ENCODE measurements at places on chromosomes 4 and X.

- no peak for DNase-seq
Measured at GRCh38 chr4:122458625-122459024, 2.1 kb upstream of the IL2 start.

- no peak for DNase-seq
Measured at GRCh38 chrX:24391843-24392242, 31.4 kb downstream of the SUPT20HL1 start.

GRCh38 chrX:106454991-106455390 lies 156.8 kb upstream of the RADX start:
- DNase-seq: no peak

DNA sequence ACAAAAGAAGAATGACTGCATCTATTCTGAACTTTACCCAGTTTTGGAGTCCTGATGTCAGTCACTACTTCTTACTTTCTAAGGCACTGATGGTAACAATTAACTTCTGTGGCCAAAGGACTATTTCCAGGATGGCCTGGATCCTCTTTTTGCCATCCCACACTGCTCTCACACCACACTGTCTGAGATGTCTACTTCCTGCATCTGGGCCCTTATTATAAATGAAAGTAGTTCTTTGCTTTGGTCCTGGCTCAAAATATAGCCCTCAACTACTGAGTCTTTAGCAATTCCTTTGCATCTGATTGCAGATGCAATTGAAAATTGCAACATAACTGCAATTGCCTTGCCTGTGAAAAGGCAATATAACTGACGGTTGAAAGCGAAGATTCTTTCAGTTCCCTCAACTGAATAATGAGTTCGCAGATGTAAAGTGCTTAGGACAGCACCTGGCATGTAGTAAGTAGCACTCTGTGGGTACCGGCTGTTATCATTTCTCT lies 44.2 kb downstream of the COQ2 start:
- no peak for DNase-seq

- DNase-seq: no peak
Measured at GRCh38 chr4:110207233-110207632, 8.8 kb upstream of the ELOVL6 start.

DNA sequence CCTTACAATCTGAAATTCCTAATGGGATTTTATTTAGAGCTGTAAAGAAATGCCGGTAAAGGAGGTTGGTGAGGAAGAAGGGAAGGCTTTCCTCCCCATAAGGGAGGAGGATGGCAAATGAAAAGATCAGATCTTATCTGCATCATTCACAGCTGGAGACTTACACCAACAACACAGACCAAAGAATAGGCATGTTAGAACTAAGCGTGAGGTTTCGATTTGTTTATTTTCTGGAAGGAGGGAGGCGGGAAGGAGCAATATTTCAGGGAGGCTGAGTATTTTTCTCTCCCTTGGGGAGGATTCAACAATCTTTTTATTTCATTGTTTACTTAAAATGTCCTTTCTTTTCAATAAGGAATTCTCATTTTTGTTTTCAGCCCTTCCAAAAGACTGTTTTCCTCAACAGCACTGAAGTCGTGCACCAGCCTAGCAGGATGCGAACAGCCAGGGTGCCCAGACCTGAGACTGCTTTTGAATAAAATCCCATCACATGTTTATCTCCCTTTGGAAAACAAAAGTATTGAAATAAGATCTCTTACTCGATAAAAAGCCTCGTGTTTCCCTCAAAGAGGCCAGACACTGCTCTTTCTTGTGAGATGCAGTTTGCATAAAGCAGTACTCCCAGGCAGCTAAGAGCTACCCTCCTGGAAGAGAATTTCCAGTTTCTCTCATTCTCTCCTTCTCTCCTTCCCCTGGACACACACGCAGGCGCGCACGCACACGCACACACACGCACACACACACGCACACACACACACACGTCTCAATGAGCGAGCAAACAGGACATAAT lies 236.1 kb downstream of the MGST2 start:
- DNase-seq: no peak

DNA sequence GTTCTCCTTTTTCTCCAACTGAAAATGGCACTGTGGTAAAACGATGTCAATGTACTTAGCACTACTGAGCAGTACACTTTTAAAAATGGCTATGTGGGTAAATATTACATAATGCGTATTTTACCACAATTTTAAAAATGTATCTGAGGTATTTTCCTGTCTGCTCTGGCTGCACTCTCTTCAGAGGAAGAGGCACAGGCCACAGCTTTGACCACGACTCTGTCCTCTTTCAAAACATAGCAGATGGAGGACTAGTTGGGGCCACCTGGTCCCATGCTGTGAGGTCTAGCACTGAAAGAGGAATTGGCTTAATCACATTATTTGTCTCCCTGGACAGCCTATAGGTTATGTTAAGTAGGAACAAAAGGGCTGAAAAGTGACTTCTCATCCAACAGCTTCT lies 5.2 kb downstream of the KCNE5 start:
- DNase-seq: no peak

DNA sequence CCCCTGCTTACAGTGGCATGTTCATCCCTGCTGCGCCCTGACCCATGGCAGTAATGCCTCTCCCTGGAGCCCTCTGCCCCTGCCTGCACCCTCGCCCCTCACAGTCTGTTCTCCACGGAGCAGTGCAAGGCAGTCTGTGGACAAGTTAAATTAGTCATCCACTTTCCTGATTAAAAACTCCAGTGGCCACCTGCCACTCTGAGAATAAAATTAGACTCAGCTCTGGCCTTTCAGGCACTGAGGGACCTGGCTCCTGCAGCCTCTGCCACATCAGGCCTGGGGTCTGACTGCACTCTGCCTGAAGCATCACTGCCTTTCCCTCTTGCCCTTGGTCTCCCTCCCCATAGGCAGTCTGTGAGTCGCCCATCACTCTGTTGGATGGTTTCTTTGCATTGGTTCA lies 53.6 kb downstream of the GRK4 start:
- DNase-seq: no peak

- DNase-seq: no peak
Measured at GRCh38 chr4:189001971-189002450, 862.8 kb downstream of the TRIML1 start.

- no peak for DNase-seq
Measured at GRCh38 chrX:128458888-128459287, 406.7 kb upstream of the ACTRT1 start.

DNA sequence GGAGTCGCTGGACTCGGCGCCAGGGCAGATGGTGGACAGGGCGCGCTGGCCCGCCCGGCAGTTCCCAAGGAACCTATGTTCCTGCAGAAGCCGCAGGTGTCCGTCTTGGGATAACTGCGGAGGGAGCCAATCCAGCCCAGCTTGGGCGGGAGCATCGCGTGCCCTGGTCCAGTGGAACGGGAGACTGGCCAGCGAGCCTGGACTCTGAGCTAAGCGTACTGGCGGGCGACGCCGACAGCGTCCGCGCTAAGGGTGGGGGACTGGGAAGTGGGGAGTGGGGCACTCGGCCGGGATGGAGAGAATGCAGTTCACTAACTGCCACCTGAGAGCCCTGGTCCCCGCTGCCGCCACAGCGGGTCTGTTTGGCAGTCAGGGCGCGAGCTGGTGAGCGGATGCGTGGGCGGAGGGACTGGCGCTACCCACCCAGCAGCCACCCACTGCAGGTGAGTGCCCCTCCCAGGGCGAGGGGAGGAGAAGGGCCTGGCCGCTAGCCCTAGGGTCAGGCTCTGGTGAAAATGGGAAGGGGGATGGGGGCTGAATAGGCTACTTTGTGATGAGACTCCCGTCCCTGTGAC lies 1.3 kb upstream of the MAMLD1 start:
- DNase-seq: no peak

DNA sequence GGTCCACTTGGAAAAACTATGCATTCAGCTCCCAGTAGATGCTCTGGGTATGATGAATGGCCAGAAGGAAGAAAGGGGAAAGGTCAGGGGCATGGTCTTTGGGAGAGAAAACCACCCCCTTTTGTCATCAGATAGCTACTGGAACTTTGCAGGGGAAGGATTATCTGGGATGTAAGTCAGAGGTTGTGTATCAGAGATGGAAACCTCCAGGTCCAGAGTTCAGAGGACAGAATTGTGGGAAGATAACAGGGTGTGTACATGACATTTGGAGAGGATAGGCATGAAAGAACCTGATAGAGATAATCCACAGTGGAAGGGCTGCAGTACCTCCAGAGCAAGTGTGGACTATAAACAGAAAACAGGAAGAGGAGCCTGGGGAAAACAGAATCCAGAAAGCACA lies 262.7 kb downstream of the SPRY1 start:
- DNase-seq: no peak

DNA sequence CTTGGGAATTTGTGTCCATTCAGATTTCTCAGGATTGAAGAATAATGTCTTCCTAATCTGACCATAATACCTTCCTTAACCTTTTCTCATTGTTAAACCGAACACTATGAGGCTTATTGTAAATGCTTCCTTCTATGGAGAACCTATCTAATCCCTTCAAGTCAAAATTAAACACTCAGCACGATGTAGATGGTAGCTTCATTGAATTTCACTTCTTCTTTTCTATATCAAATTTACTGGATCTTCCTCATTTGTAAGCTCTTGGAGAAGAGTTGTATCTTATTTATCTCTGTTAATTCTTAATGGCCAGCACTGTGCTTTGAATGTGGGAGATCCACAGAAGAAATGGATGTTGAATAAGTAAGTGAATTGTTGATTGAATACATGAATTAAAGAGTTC lies 109.0 kb upstream of the RAPGEF2 start:
- no peak for DNase-seq

- DNase-seq: no peak
Measured at GRCh38 chr4:152467101-152467500, 68.8 kb downstream of the FBXW7 start.

DNA sequence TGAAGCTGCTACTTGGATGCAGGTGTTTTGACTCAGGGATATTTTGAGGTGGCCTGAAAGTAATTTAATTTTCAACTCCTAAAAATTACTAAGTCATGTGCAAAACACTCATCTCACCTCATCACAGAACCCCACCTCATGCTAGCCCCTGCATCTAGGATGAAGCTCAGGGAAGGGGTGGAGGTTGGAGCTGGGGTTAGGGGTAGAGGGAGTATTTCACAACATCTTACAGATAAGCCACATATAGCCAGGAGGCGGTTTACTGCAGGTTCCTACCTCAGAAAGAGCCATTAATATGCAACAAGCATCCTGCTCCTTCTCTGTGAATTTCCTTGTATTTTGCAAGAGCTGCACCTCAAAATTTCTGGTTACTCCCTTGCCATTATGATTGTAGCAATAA lies 70.5 kb upstream of the TSPAN5 start:
- DNase-seq: no peak

- DNase-seq: no peak
Measured at GRCh38 chr4:4685810-4686795, 144.3 kb upstream of the STX18 start.

DNA sequence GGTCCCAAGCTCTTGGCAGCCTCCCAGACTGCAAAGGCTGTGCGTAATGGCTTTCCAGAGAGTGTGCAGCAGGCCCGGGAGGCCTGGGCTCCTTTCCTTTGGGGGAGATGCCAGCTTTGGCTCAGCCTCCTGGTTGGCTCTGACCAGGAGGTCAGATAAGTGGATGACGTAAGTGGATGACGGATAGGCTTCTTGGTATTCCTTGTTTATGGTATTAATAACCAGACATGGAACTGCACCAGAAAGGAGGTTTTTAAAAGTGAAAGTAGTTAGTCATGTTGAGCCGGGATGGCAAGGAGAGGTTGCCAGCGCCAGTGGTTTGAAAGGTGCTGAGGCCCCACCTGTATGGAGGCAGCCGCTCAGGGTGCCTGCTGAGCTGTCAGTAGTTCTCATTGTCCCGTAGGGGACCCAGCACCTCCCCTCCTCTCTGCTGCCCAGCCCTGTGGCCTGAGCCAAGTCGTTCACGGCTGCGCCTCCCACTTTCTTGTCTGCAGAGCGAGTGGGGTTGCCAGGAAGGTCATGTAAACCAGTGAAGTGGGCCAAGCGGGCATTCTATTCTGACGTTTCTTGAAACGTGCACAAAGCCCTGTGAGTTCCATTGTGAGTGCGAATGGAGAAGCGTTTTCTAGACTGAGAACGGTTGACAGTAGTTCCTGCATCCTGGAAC lies 28.7 kb upstream of the STOX2 start:
- no peak for DNase-seq

DNA sequence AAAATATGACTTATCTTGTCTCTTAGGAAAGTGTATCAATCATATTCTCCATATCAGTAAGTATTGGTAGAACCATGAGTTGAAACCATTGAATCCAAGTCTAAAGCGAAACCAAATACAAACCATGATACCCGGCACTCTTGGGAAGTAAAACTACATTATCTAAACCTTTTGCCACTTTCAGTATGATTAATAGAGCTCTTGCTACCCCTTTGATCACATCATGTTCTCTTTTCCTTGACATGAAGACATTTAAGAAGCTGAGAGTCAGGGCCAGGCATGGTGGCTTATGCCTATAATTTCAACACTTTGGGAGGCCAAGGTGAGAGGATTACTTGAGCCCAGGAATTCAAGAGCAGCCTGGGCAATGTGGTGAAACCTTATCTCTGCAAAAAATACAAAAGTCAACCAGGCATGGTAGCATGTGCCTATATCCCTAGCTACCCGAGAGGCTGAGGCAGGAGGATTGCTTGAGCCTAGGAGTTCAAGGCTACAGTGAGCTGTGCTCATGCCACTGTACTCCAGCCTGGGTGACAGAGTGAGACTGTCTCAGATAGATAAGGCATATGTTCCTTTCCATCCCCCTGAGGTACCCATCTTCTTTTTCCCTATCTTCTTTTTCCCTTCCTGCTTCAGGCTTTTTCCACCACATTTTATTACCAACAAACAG lies 45.4 kb downstream of the CEP135 start:
- no peak for DNase-seq

- DNase-seq: no peak
Measured at GRCh38 chr4:185379326-185380295, 16.1 kb downstream of the LRP2BP start.

- DNase-seq: no peak
Measured at GRCh38 chrX:1614927-1615326, at the start of gene ASMT. TSS of gene ASMT (plus strand) at chrX:1615059. CDS start at chrX:1615200, 141 bp downstream.

DNA sequence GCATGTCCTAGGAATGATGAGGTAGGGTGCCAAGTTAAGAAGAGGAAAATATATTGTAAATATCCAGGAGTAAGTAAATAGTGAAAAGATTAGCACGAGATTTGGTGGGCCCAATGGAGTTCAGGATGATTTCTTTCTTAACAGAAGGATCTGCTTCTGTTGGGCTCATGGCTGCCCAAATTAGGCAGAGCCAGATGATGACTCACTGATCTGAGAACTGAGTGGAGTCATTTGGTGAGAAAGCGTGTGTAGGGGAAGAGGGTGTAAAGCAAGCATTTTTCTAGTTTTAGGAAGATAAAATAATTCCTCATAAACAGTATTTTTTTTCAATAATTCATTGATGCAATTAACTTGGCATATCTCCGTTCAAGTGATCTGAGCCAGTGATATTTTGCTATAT lies 1.6 kb downstream of the TBX22 start:
- DNase-seq: no peak

DNA sequence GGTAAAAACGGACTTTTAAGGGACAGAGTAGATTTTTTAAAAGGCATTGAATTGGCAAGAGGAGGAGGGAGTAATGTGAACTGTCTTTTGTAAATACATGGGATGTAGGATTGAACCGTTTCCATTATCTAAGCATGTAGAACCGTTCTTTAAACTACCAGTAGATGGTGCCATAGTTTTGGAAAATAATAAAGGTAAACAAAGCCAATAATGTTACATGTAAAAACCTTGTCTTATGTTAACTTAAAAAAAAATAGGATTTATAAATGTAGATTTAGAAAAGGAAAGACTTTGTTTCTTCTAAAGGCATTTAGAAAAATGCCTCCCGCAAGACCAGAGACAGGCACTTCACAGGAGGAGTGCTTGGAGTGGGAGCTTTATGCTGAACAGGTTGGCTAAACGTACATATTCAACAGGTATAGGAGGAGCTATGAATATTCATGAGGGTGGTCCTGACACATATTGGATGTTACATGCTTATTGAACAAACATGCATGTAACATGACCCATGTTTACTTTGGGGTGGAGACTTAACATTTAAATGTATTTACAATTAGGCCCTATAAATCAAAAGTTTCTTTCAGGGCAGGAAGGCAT lies 45.5 kb upstream of the FAM241A start:
- DNase-seq: no peak

Measured in 8988T (cell line).